Fibroblast of villous mesenchyme (primary cell): ENCODE measurements at places on chromosomes 4 and X.
A peak's percentile ranks its signal among the peaks of the same experiment; 100 is the strongest.

DNA sequence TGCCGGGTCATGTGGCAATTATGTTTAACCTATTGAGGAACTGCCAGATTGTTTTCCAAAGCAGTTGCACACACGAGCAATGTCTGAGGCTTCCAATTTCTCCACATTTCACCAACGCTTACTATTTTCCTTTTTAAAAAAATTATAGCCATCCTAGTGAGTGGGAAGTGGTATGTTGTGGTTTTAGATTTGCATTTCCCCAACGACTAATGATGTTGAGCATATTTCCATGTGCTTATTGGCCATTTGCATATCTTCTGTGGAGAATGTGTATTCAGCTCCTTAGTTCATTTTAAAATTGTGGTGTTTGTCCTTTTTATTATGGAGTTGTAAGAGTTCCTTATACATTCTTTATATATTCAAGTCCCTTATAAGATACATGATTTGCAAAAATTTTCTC, 60.2 kb downstream of the MTMR1 start:
- no peak for DNase-seq

DNA sequence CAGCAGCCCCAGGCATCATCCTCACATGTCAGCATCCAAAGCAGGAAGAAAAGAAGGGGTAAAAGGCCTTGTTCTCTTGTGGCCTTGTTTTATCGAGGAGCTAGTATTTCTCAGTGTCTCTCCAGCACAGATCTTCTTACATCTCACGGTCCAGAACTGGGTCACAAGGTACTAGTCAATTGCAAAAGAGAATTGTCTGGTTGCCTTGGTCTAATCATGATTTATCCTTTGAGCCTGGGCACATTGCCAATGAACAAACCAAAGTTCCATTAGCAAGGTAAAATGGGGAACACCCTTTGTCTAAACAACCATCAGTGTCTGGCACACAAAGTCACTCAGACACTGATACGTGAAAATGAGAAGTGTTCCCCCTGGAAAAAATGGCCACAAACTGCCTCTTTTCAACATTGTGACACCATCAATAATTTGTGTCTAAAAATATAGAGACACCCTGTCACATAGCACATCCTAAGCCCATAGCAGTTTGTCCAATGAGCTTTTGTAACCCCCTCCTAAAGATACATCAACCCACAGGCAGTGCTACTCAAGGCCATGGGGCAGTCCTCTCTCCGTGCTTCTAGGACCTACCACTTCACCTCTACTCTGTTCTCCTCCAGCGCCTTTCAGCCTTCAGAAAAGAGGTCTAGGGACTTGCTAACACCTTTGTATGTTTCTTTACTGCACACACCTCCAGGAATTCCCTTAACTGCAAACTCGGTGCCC, 534.4 kb downstream of the MID1IP1 start:
- DNase-seq = no peak

DNA sequence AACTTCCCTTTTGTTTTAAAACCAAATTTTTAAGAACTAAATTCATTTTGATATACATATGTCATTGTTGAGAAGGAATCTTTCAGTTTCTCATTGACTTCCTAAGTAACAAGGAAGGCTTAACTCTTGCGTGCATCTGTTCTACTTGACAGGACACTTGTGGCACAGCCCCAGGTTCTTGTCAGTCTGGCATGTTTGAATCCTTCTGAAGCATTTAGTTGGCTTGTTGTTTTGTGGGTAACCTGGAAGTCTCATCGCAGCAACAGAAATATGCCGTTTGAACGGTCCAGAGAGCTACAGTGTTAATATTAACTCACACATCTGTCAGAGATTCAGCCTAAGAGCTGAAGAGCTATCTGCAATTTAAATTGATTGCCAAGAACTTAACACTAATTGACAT, 76.0 kb downstream of the GLRA3 start:
- no peak for DNase-seq

GRCh38 chrX:32966821-32967355, 244.5 kb downstream of the DMD start:
- DNase-seq = no peak

DNA sequence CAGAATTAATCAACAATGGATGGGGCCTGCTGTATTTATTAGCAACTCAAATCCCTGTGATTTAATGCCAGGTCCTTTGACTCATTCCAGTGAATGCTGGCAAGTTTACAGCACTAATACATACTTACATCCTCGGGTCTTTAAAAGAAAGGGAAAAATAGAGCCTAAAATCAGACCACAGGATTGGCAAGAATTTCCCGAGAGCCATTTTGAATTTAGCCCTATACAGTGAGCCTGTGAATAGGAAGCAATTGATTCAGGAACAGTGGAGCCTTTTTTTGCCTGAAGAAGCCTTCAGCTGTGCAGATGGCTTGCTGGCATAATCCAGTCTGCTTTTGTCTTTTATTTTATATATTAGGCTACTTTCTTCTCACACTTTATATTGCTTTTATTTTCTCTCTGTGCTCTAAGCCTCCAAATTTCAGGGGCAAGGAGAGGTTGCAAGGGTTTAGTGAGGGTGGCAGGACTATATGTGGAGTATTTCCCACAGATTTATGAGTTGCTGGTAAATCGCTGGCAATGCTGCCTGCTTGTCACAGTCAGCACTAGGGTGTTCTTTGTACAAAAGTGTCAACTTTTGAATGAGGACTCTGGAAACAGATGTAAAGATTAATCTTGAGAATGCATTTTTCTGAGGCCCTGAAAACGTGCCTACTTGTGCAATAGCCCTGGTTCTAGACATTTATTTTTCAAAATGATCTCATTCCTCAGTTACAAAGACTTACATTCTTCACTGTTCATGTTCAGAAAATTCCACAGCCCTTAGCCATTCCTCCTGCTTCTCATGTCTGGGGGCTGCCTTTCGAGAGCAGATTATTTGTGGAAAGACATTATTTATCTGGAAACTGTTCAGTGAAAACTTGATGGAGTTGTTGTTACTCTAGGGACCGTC, 303.5 kb downstream of the SPRY1 start:
- peak; percentile 95 for DNase-seq

DNA sequence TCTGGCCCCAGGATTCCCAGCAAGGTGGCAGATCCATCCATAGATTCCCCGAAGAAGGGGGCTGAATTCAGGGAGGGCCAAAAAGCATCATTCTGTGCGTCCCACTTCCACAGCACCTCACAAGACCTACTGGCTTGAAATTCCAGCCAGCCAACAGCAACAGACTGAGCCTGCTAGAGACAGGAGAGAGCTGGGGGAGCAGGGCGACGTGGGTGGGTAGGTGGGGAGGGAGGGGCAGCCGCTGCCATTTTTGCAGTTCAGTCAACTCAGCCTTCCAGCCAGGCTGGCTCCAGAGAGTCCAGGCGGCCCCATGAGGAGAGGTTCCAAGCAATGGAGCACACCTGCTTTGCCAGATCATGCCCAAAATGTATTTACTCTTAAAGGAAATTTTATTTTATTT, 117.6 kb upstream of the DCAF12L1 start:
- DNase-seq = no peak

DNA sequence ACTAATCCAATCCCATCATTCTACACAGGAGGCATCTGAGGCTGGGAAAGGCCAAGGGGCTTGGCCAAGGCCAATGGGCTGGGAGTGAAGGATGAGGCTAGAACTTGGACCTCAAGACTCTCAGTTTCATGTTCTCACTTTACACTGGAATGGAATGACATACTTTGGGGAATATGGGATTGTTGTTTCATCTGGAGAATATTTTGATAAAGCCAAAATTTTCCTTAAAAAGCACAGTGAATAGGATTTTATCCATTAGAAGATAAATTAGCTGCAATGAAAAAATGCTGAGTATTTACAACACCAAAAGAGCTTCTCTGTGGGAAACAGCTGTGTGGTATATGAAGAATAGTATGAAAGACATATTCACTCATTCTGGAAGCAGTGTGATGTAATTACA, 29.3 kb downstream of the SMIM20 start:
- no peak for DNase-seq

- no peak for DNase-seq
Observed at GRCh38 chr4:169758401-169758962, 738 bp upstream of the HPF1 start.

GRCh38 chr4:39892988-39893692, 84.6 kb downstream of the PDS5A start:
- DNase-seq = no peak

- DNase-seq = no peak
Observed at GRCh38 chr4:113524096-113524495, 237.4 kb downstream of the CAMK2D start.

DNA sequence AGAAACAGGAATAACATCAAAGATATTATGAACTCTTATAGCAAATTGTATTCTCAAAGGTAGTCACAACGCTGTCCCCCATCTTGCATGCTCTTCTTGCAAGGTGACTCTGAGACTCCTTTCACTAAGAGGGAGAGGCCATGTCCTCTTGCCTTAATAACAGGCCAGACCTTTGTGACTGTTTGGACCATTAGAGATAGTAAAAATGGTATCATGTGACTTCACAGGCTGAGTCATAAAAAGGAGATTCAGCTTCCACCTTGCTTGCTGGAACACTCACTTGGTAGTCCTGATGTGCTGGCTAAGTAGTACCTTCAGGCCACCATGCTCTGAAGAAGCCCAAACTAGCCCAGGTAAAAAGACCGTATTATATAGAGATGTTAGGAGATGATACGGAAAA, 143.8 kb downstream of the FBXW7 start:
- no peak for DNase-seq

DNA sequence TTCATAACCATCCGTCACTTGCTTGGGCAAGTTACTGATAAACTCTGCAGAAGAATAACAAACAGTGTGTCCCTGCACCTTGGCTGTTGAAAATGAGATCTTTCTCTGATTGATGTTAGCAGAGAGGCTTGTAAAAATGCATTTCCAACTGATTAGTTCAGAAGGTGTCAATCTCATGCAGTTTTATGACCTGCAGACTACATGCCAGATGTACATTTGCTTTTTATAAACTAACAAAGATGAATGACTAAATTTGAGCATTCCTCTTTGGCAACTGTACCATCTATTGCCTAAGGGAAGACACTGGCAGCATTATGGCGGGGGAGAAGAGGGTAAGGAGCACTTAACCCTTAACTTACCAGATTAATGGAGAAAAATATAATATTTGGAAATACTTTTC, 192.8 kb downstream of the DCTD start:
- DNase-seq = no peak

DNA sequence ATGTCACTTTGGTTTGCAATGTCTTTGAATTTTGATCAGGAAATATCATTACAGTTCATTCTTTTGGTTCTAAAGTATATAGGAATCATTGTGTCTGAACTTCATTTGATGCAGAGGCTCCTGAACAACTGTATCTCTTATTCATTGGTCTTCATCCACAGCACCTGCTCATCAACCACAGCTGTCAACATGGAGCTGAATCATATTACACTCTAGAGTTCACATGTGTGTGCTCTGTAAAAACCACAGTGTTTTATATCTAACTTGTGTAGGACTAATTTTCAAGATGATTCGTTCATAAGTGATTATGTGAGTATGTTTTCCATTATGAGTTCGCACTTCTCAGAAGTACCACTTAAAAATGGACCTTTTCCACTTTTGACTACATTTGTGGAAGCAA, 643.3 kb upstream of the FAM241A start:
- DNase-seq = no peak

GRCh38 chr4:123804196-123804721, 407.7 kb downstream of the SPRY1 start:
- no peak for DNase-seq

DNA sequence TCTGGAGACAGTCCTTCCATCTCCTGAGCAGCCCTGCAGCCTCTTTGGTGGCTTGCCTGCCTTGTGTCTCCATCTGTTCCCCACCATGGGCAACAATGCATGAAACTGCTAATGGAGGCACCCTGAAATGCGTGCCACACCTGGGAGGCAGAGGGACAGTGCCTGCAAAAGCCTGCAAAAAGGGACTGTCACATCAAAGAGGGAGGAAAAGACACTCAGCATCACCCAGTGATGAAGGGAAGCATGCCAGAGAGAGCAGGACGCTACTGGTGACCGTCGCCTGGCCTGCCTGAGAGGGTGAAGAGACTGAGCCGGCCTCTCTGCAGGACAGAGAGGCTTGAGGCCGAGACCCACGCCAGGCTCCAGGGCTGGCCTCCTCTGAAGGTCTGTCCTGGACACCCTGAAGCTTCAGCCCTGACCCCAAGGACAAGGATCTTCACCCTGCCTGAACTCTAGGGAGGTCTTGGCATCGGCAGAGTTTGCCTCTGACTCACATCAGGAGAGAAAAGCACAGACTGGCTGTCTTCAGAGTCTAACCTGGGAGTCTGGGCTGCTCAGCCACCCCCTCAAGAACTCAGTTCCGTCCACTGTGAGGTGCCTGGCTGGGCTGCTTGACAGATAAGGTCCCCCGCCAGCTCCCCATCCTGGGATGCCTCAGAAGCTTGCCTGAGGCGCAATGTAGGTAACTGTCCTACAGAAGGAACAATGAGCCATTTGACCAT, 8.1 kb downstream of the ACSL1 start:
- DNase-seq = no peak

DNA sequence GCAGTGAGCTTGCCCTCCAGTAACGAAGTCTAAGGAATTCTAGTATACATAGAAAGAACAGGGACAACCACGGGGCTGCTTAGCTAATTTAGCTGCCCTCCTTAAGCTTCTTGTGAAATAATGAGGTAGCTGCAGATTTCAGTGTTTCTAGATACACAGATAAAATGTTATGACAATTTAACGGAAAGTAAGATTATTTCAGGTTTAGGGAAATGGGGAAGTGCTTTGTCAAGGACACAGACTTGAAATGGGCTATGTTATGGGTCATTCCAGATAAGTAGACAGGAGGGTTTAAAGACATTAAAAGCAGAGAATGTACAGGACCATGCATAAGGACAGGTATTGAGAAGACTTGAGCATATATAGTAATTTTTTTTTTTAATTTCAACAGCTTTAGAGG, 34.2 kb upstream of the ZNF518B start:
- no peak for DNase-seq

DNA sequence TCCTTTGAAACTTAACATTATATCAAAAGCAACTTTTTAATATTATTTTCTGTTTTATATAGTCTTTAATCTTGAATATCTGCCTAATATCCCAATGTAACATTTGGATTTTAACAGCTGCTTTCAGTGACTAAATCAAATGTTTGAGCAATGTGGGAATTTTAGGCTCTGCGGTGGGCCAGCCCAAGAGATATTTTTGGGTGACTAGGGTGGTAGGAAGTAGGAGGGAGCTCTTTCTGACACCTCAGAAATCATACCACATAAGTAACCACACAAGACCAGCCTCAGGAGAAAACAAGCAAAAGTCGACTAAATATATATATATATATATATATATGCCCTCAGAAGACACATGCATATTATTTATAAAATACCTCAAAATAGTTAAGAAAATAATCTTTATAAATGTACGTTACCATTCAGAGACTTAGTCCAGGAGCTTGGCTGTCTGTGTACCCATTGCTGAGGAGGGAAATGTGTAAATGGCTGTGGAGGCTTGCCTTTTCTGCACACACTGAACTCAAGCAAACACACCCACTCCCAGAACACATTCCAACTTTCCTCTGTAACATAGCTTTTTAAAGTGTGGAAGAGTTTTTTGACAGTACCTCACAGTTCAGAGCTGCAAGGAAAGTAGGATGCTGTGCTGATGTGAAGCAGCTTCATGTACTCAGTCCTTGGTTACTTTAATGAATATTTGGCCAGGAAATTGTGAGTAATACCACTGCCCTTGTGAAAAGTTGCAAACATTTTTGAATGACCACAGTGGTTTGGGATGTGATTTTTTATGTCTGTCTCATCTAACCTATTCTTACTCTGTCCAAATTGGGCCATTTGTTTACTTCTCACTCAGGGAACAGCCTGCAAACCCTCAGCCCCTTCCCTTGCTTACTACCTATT, at the start of gene RTL3:
RTL3 (minus strand) TSS at position 484 of the 900 bp plus-strand sequence. CDS start 908 bp downstream, outside the sequence.
- DNase-seq = peak; percentile 43

GRCh38 chr4:93063325-93063724, 759.6 kb downstream of the GRID2 start:
- no peak for DNase-seq
